Muscle of back (tissue), 13 donors: ENCODE measurements at places on chromosomes 3 and 15. TPM values are rescaled to one million over a fixed set of nuclear protein-coding genes. Genes with fewer than 3 reads are reported as not detected.

- DNase-seq = no peak
These were observed 163.6 kb upstream of the SETMAR start for GRCh38 chr3:4139462-4140140.

The PLSCR5 gene
- polyA plus RNA-seq = not detected

The SLC9A9 gene
- 12.8 TPM for polyA plus RNA-seq

- no peak for DNase-seq
These were observed 63.5 kb downstream of the DNAH1 start for GRCh38 chr3:52379610-52380009.

The UNC13C gene
- 3.9 TPM for polyA plus RNA-seq

DNA sequence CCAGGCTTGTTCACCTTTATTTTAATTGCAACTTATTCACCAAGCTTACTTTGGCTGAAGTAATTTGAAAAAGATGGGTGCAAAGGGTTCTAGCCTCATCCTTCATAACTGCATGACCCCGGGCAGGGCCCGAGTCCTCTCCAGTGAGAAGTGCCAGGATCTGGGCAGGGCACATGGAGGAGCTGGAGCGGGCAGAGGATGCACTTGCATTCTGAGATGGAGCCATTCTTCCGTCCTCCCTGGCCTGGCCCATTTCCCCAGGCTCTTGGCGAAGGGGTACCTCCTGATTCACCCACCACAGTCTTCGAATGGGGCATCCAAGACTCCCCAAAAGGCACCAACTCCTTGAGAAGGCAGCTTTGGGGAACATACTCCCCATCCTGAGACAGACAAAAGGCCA is 22.5 kb upstream of the PLXND1 start:
- DNase-seq = no peak

- DNase-seq = no peak
These were observed 65.3 kb upstream of the ZNF280D start for GRCh38 chr15:56798639-56799038.

The ERC2 gene
- 1.5 TPM for polyA plus RNA-seq

DNA sequence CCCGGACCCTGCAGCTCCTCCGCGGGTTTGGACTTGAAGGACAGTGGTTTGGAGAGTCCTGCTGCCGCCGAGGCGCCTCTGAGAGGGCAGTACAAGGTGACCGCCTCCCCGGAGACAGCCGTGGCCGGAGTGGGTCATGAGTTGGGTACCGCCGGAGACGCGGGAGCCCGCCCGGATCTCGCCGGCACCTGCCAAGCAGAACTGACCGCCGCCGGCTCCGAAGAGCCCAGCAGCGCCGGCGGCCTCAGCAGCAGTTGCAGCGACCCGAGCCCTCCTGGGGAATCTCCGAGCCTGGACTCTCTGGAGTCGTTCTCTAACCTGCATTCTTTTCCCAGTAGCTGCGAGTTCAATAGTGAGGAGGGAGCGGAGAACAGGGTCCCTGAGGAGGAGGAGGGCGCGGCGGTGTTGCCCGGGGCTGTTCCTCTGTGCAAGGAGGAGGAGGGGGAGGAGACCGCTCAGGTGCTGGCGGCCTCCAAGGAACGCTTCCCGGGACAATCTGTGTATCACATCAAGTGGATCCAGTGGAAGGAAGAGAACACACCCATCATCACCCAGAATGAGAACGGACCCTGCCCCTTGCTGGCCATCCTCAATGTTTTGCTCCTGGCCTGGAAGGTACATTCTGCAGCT is 634 bp downstream of the MINDY2 start:
- DNase-seq = peak; percentile 75

- no peak for DNase-seq
These were observed 160.9 kb downstream of the EDEM1 start for GRCh38 chr3:5348229-5348902.

GRCh38 chr15:99168601-99169580 is 64.0 kb downstream of the SYNM start:
- no peak for DNase-seq

GRCh38 chr15:65333856-65334255 is 29.4 kb downstream of the RNU5B-1 start:
- DNase-seq = no peak

DNA sequence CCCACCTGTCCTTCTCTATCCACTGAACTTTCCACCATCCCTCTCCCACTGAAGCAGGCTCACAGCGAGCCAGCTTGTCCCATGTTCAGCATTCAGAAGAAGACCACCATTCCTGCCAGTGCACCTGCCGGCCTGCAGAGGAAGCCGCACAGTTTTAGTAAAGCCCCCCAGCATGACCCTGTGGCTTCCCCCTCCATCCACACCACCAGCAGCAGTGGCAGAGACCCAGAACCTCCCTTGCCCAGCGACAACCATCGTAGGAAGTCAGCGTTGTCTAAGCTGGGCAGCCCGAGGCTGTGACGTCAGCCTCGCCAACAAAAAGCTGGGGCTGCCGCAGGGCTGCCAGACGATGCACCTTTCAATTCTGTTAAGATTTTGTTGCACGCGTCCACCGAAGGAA is 66.6 kb upstream of the TAMM41 start:
- no peak for DNase-seq

DNA sequence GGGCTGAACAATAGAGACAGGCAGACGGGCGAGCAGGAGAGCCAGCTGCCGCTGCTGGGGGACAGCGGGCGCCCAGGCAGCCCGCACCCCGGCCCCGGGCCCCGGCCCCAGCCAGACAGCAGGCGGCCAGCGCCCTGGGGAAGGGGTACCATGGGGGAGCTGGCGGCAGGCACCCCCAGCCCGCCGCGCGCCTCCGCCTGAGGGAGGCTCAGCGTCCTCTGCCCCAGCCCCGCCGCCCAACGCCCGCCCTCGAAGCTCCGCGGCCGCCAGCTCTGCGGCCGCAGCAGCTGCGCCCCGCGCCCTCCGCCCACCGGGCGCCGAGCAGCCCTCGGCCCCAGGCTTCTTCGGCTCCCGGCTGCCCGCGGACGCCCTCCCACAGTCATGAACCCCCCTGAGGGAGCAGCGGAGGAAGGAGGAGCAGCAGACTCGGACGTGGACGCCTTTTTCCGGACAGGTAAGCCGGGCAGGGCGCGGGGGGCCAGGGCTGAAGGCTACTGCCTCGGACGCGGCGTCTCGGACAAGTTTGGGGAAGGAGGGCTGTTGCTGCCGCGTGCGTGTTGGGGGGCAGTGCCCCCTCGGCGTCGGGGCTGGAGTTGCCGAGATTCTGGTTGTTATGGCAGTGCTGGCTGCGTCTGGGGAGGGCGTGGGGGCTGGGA is 41.6 kb upstream of the ROPN1 start:
- DNase-seq = peak; percentile 70

DNA sequence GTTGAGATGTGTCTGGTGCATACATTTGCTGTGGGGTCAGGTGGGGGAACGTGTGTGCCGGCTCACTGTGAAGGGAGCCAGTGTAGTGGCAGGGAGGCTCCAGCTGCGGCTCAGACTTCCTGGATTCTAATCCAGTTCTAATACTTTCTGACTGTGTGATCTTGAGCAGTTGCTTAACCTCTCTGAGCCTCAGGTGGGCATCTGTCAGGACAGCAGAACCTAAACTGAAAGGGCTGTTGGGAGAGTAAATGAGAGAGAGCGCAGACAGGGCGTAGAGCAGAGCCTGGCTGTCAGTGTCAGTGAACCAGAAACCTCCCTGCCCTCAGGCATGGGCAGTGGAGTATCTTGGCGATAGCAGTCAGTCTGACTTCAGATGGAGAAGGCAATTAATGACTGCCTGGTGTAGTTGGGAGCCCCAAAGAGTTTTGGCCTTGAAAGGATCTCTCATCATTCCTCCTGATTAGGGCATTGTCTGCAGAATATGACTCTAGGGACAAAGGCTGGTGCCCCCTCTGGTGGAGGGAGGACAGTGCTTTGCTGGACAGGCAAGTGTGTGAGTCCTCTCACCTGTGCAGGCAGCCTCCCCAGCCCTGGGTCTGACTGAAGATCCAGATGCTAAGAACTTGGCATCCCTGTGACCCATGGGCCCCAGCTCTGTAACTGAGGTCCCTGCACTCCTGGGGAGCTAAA is 9.6 kb downstream of the KBTBD13 start:
- DNase-seq = no peak

The IQCF5 gene
- polyA plus RNA-seq = not detected

The SLC25A26 gene
- polyA plus RNA-seq = 27.6 TPM

DNA sequence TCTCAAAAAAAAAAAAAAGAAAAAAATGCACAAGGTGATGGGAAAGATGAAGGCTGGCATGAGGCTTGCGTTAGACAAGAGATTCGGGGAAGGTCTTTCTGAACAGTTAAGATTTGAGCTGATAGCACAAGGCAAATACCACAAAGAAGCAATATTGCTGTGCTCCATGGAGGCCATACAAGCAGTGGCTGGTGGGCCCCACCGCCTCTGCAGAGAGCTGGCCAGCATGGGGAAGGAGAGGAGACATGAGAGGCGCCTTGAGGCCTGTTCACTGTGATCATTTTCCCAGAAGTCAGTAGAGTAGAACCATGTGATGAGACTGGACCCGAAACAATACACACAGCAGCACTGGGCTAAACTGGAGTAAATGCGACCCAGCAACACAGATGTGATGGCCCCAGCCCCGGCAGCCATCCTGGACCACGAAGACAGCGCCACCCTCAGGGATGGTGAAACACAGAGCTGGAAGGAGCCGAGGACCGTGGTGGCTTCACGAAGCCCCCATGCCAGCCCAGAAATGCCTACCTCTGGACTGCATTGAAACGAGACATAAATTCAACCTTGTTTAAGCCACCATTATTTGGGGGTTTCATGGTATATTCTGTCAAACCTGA is 5.5 kb downstream of the XXYLT1 start:
- no peak for DNase-seq

- no peak for DNase-seq
These were observed 143.6 kb upstream of the UBE2E1 start for GRCh38 chr3:23662079-23662617.

DNA sequence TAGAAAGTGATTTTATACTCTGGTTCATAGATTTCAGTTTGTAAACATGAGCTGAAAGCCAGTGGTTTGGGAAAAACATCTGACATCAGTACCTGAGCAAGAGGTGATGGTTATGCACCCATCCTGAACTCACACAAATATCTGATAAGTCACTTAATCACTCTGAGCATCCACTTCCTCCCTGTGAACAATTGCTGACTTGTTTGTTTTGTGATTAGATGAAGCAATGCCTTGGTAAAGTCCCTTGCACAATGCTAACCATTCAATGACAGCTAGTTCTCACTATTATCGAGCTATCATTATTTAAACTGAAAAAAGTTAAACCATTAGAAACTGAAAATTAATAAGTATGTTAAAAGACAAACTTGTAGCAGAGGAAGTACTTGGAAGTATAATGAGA is 303.0 kb downstream of the PLOD2 start:
- no peak for DNase-seq

GRCh38 chr3:38268087-38268486 is 2.5 kb downstream of the SLC22A13 start:
- no peak for DNase-seq

- DNase-seq = peak; percentile 28
These were observed 18.3 kb downstream of the FBXO22 start for GRCh38 chr15:75921732-75922703.

DNA sequence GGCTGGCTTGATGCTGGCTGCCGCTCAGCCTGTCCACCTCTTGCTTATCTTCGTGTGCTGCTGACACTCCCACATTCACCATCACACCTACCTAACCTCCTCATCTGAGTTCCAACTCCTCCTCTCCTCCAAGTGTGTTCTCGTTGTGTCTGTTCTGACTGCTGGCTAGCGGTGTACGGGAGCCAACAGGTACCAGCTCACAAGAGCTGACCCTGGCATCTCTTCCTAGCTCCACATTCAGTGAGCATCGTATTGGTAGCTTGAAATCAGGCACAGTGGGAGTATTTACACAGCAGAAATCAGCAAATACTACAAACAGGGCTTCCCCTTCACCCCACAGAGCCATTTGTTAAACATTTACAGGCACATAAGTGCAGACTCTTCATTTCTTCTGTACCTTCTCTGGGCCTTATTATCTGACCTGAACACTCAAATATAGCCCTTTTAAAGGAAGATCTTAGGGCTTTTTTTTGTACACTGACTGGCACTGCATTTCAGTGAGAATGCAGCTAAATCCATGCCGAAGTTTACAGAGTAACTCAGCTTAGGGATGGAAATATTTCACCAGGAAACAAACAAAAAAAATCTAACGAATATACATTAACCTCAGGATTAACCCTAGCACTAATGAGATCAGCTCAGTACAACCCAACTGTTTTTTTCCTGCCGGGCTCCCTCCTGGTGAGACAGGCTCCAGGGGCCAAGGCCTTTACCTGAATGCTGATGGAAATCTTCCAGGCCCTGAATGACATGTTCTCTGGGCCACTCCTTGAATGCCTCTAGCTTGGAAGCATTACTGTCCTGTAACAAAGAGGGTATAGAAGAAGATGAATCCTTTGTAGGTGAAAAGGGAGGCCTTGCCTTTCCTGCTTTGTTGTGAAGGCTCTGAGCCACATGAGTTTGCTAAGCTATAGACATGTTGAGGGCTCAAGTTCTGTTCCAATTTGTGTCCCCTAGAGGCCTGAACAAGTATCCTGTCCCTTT is 150.5 kb upstream of the LPP start:
- no peak for DNase-seq

The C3orf80 gene
- polyA plus RNA-seq = 0.40 TPM

- DNase-seq = no peak
These were observed 19.8 kb upstream of the USP3 start for GRCh38 chr15:63484433-63485186.

The KLF13 gene
- polyA plus RNA-seq = 35.9 TPM

- DNase-seq = no peak
These were observed 179.9 kb upstream of the ANKRD28 start for GRCh38 chr3:15977598-15978232.

- no peak for DNase-seq
These were observed 54.6 kb upstream of the TOP2B start for GRCh38 chr3:25719321-25719720.

The FOXB1 gene
- polyA plus RNA-seq = not detected

- DNase-seq = peak; percentile 92
These were observed 39.9 kb downstream of the SMAD3 start for GRCh38 chr15:67105065-67105951.

- DNase-seq = no peak
These were observed 22.2 kb upstream of the CDAN1 start for GRCh38 chr15:42759093-42759492.

GRCh38 chr15:99154271-99154670 is 49.4 kb downstream of the SYNM start:
- no peak for DNase-seq

- DNase-seq = no peak
These were observed 65.8 kb upstream of the LINGO1 start for GRCh38 chr15:77698481-77698880.

- no peak for DNase-seq
These were observed 228.6 kb downstream of the UBE2E2 start for GRCh38 chr3:23431764-23432163.

- DNase-seq = no peak
These were observed 160.3 kb downstream of the SMAD6 start for GRCh38 chr15:66862111-66862939.

The CELF6 gene
- polyA plus RNA-seq = 1.7 TPM

- no peak for DNase-seq
These were observed 194.2 kb upstream of the PROK2 start for GRCh38 chr3:71979175-71979574.

The GOLGA8S gene
- polyA plus RNA-seq = 0.75 TPM

- no peak for DNase-seq
These were observed 22.0 kb upstream of the PLA2G4E start for GRCh38 chr15:42042602-42043400.
